ENCODE measurements at places on chromosomes 2 and 18. TPM values are rescaled to one million over a fixed set of nuclear protein-coding genes. Genes with fewer than 3 reads are reported as not detected.

GRCh38 chr2:7225848-7226247 lies 308.6 kb downstream of the RNF144A start:
- no peak for DNase-seq

Gene FAP
- 2.6 TPM for total RNA-seq

Gene CNGA3
- 1.7 TPM for total RNA-seq

DNA sequence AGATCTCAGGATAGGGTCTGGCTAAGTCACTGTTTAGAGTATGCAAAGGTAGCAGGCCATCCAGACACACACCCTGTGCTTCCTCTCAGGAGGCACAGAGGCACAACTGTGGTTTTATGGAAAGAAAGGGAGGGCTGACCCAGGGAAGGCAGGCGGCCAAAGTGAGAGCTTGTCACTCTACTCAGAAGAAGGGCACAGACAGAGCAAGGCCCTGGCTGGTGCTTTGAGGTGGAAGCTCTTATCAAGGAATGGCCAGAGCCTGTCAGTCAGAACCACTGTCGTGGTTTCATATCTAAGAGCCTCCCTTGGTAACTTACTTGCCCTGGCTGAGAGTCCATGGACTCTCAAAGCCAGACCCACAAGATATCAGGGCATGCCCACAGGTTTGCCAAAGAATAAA lies 40.7 kb downstream of the SLC9A2 start:
- DNase-seq = no peak

Gene CHRNA1
- total RNA-seq = not detected

Gene ECEL1
- not detected for total RNA-seq

Gene RGPD5
- total RNA-seq = 28.1 TPM

- no peak for DNase-seq
Observed at GRCh38 chr2:31511376-31511775, 69.4 kb downstream of the SRD5A2 start.

- no peak for DNase-seq
Observed at GRCh38 chr2:3805201-3805939, 102.0 kb downstream of the DCDC2C start.

- DNase-seq = no peak
Observed at GRCh38 chr2:47214990-47215389, 59.9 kb upstream of the STPG4 start.

- no peak for DNase-seq
Observed at GRCh38 chr2:96636551-96637171, 1.5 kb downstream of the KANSL3 start.

GRCh38 chr2:238313289-238313990 lies 6.9 kb upstream of the TRAF3IP1 start:
- no peak for DNase-seq

- no peak for DNase-seq
Observed at GRCh38 chr2:96150007-96150640, 4.9 kb upstream of the DUSP2 start.

DNA sequence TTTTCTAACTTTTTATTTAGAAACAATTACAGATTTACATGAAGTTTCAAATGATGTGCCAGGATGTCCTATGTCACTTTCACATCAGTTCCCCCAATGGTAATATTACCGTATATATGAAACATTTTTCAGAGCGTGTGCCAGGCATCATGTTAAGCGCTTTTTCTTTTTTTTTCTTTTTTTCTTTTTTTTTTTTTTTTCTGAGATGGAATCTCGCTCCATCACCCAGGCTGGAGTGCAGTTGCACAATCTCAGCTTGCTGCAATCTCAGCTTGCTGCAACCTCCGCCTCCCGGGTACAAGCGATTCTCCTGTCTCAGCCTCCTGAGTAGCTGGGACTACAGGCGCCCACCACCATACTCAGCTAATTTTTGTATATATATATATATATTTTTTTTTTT lies 5.6 kb upstream of the PPP4R1 start:
- no peak for DNase-seq

- DNase-seq = no peak
Observed at GRCh38 chr2:18290386-18290785, 270.1 kb downstream of the RDH14 start.

Gene SNORC
- total RNA-seq = 3.5 TPM

DNA sequence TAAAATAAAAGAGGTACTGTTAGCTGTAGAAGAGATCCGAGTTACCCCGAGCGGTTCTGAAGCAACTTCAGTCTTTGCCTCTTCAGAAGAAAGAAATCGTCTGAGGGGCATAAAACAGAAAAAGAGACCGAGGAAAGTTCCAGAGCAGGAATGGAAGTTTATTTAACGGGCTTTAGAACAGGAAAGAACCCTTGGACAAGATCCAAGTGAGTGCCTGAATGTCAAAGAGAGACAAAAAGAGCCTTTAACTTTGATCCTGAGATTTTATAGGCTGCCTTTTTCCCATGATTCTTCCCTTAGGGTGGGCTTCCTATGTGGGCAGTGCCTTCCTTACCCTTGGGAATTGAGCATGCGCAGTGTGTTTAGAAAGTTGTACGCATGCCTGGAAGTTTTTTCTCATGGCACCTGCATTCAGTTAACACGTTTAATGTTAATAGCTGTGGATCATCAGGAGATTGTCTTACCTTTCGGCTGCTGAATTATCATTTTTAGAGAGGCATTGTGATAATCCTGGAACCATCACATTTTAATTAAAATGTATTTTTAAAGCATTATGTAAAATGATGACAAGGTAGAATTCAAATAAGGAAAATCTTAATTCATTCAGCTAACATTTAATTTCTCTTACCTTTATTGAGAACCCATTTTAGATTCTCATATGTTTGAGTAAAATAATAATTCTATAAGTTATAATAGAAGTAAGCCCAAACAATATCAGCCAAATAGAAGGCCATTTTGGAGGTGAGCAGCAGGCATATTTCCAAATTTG lies 269.5 kb upstream of the ZSWIM2 start:
- DNase-seq = no peak

GRCh38 chr2:222410534-222410933 lies 13.8 kb upstream of the SGPP2 start:
- no peak for DNase-seq

GRCh38 chr18:48742706-48743475 lies 204.1 kb downstream of the CTIF start:
- no peak for DNase-seq

DNA sequence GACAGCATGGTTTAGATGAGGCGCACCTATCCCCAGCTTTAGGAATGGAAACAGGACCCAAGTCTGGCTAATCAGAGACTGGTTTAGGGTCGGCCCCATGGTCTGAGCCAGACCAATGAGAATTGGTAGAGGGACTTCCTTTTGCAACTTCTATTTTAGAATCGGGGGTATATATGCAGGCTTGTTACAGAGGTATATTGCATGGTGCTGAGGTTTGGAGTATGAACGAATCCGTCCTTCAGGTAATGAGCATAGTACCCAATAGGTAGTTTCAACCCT lies 1.5 kb upstream of the BOLA3 start:
- DNase-seq = no peak

Gene TUBA3D
- total RNA-seq = not detected

Gene INPP5D
- total RNA-seq = 18.6 TPM

- DNase-seq = no peak
Observed at GRCh38 chr2:63827749-63828148, 13.9 kb upstream of the UGP2 start.

Gene WDPCP
- total RNA-seq = 6.8 TPM

- no peak for DNase-seq
Observed at GRCh38 chr2:234550056-234550455, 53.2 kb upstream of the ARL4C start.

DNA sequence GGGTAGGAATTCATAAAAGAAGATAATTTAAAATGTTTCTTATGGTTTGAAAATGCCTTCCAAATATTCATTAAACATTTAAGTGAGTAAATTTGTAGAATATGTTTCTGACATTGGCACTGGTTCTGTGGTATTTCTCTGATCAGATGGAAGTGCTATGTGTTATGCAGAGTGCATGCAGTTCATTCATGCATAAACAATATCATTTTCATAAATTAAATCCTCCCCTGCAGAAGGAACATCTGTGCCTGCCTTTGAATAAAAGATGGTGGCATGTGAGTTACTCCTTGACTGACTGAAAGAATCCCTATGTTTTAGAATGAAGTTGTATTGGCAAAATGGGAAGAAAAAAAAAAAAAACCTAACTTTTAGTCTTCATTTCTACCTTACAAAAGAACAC lies 5.9 kb downstream of the NEUROD1 start:
- DNase-seq = no peak

Gene CFC1
- total RNA-seq = not detected

- DNase-seq = no peak
Observed at GRCh38 chr2:212536817-212537725, 1.5 kb downstream of the ERBB4 start.

GRCh38 chr2:3807853-3808252 lies 104.5 kb downstream of the DCDC2C start:
- no peak for DNase-seq

- DNase-seq = no peak
Observed at GRCh38 chr18:26252411-26252810, 26.2 kb downstream of the TAF4B start.

Measured in Peyer's patch (tissue), 4 donors.